ENCODE measurements at places on chromosomes 11 and 22. TPM values are rescaled to one million over a fixed set of nuclear protein-coding genes. Genes with fewer than 3 reads are reported as not detected.

GRCh38 chr11:128689591-128689947 is 4.3 kb upstream of the FLI1 start:
- no peak for DNase-seq

DNA sequence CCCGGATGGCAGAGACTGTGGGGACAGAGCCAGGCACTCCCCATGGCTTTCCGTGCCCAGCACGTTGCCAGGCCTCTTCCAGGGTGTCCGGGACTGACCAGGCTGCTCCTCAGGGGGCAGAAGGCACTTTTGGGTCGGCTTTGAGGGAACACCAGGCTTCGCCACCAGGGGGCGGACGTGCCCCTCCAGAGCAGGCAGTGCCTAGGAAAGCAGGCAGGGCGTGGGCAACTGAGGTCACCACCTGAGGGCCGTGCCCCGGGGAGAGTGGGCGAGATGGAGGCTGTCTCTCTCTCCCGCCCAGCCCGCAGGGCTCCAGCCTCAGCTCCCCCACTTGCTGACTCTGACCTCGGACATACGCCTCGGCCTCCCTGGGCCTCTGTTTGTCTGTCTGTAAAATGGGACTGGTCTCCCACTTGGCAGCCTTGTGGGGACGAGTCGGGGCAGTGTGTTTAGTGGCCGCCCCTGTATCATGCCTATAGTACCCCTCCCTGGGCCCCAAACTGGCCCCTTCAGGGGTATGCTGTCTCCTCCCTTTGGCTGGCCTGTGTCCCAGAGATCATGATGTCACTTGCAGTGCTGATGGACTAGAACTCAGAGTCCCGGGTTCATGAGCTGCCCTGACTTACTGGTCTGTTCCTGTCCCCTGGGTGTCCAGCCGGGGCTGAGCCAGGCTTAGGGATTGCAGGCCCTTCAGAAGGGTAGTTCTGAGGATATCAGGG is 4.4 kb upstream of the PRR5 start:
- peak; percentile 84 for DNase-seq

- no peak for DNase-seq
These were observed 2.0 kb upstream of the CAPN5 start for GRCh38 chr11:77064648-77065217.

DNA sequence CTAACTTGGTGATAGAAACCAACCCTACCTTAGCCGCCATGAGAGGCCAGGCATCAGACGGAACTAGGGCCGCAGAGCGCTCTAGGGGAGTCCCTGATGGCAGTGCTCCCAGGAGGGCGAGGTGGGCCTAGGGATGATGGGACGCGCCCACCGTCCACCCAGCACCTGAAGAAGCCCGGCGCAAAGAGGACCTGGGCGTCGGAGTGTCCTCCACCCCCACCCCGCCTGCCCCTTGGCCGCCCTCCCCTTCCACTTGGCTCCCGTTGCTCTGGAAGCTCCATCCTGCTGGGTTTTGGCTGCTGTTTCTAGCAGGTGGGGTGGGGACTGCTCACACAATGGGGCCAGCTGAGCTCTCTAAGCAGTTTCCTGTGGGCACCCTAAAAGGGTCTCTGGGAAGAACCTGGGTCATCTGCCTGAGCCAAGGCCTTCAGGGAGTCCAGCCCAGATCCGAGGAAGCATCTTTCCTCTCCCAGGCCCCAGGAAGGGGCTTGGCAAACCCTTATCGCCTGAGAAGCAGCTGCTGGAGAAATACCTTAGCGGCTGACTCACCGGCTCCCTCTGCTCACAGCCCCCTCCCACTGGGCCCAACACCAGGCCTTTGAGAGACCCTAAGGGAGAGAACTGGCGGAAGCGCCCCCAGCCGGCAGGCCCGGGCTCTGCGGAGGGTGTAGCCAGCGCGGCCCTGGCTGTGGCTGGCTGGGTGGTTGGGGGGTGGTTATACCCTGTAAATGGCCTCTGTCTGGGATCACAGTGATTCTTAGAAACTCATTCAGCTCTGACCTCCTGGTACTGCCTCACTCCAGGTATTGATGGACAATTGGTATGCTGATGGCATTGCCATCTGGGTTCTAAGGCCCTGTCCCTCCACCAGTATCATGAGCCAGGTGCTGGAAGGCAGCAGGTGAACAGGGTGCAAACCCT is 19.3 kb downstream of the CREB3L1 start:
- DNase-seq: peak; percentile 93

DNA sequence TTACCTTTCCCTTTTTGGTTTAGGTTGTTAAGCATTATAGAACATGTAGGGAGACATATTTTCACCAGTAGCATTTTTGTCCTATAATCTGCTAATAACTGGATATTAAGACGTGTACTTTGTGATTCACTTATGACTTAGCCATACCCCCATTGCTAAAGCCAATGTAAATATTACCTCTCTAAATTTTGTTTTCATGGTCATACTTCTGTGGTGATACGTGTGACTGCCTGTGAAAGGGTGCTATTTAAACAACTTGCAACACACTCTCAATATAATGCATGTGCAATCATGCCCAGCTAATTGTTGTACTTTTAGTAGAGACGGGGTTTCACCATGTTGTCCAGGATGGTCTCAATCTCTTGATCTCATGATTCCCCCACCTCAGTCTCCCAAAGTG is 36.2 kb upstream of the PAK1 start:
- no peak for DNase-seq

- no peak for DNase-seq
These were observed 51.4 kb upstream of the CRYBB3 start for GRCh38 chr22:25148149-25148691.

GRCh38 chr11:1387961-1388762 is 1.6 kb upstream of the BRSK2 start:
- DNase-seq: no peak

GRCh38 chr11:57429946-57430345 is 3.0 kb upstream of the SLC43A3 start:
- no peak for DNase-seq

DNA sequence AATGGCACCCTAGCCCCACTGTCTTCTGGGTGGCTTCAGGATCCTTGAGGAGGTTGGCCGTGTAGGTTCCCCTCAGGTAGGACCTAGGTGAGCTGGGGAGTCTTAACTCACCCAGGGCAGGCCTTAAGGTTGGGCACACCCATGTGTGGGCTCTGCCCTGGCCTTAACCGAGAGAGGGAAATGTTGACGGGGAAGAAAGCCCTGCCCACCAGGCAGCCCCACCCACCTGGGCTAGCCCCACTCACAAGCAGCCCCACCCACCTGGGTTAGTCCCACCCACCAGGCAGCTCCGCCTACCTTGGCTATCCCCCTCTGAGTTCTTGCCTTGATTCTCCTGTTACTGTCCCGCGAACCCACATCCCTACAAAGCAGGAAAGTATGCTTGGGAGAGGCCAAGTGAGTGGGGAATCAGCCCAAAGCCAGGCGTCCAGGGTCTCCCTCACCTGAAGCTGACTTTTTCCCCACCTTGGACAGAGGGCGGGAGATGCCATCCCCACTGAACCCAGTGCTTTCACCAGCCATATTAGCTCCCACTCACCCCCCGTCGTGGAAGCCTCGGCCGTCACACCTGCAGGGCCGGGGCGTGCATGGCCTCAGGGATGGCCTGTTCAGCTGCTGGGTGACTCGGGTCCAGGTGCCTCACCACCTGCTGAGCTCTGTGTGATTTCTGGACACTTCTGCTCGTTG is at the start of gene MYEOV:
Gene MYEOV, plus strand, starts transcription at position 337 of the 687 bp plus-strand sequence. CDS start 1,200 bp downstream, outside the sequence.
- DNase-seq: peak; percentile 31

DNA sequence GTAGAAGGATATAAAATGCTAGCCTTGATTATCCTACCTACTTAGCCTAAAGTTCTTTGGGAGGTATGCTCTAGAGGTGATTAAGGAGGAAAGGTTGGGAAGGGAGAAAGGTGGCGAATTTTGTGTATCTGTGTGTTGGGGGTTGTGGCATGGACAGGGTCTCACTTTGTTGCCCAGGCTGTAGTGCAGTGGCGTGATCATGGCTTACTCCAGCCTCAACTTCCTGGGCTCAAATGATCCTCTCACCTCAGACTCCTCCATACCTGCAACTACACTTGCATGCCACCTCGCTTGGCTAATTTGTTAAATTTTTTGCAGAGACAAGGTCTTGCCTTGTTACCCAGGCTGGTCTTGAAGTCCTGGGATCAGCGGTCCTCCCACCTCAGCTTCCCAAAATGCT is 1094.8 kb downstream of the DLG2 start:
- DNase-seq: no peak

Gene GGT1
- not detected for total RNA-seq

Gene OR10A3
- total RNA-seq: not detected

Gene PANX3
- total RNA-seq: not detected

Gene LRRC75B
- total RNA-seq: 5.9 TPM

Measured in MG63 (cell line).